ENCODE measurements at places on chromosomes 2 and 18.

- no peaks in the 10 kb centered on the region for H3K4me1 ChIP-seq
- DNase-seq: no peak
- no peaks in the 10 kb centered on the region for H3K36me3 ChIP-seq
- H3K27ac ChIP-seq: no peak overlapping the region
- no peak overlapping the region for H3K4me3 ChIP-seq
- H3K27me3 ChIP-seq: no peaks in the 10 kb centered on the region
These were observed 101.7 kb upstream of the ETAA1 start for GRCh38 chr2:67295406-67295805.

DNA sequence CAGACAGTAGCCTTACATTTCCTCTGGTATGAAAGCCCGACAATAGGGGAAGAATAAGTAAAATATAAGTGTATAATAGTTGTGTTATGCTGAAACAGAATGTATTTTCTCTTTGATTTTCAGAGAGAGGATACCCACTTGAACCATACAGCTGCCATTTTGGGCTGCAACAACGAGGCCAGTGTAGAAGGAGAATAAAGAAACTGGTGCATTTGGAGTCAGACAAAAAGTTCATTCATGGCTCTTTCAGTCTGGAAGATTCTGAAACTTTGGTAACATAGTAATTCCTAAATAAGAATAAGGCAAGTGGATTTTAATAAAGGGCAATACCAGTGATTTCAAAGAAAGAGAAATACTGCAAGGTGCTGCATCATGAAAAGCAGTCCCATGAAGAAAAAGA is 610.9 kb downstream of the LRP1B start:
- no peak for DNase-seq
- no peak overlapping the region for H3K4me3 ChIP-seq
- no peaks in the 10 kb centered on the region for H3K4me1 ChIP-seq
- H3K27ac ChIP-seq: no peak overlapping the region
- H3K36me3 ChIP-seq: no peaks in the 10 kb centered on the region

- H3K27me3 ChIP-seq: no peaks in the 10 kb centered on the region
- no peak overlapping the region for H3K4me3 ChIP-seq
- DNase-seq: no peak
These were observed 138.1 kb upstream of the CWC22 start for GRCh38 chr2:180145163-180145562.

DNA sequence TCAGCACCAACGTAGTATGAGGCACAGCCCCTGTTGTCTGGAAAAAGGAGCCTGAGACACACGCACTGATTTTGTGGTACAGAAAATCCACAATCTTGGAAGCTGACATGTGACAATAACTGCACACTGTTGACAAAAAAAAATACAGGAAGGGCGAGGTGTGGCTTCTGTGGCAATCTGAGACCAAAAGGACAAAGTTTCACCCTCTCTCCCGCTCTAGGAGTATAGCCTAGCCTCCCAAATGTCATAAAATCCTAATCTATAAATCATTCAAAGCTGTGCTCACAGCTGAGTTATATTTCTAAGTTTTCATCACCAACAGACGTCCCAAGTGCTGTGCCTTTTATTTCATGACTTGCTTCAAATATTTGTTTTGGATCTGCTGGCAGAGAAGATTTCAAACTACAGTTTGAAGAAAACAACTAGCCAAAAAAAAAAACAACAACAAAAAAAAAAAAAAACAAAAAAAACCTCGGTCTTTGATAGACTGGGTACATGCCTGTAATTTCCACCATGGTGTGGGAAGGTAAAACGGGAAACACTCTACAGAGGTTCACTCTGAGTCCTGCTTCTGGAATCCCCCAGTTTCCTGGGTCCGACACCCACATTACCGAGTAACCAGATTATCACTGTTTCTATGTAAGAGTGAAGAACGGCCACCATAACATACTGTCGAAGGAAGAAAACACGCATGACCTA is 61.0 kb downstream of the C2orf76 start:
- no peaks in the 10 kb centered on the region for H3K36me3 ChIP-seq
- H3K27ac ChIP-seq: no peak overlapping the region
- H3K27me3 ChIP-seq: no peaks in the 10 kb centered on the region
- peaks cover 1% of the 10 kb centered on the region for H3K4me1 ChIP-seq

GRCh38 chr2:42300527-42300926 is 60.5 kb downstream of the COX7A2L start:
- no peaks in the 10 kb centered on the region for H3K4me1 ChIP-seq
- no peak for DNase-seq
- no peak overlapping the region for H3K27ac ChIP-seq
- no peaks in the 10 kb centered on the region for H3K36me3 ChIP-seq
- no peak overlapping the region for H3K4me3 ChIP-seq
- no peaks in the 10 kb centered on the region for H3K27me3 ChIP-seq

GRCh38 chr2:104434966-104435365 is 418.9 kb upstream of the POU3F3 start:
- no peaks in the 10 kb centered on the region for H3K4me1 ChIP-seq
- H3K4me3 ChIP-seq: no peak overlapping the region
- no peaks in the 10 kb centered on the region for H3K36me3 ChIP-seq
- no peak overlapping the region for H3K27ac ChIP-seq
- H3K27me3 ChIP-seq: no peaks in the 10 kb centered on the region

GRCh38 chr2:14524041-14524802 is 108.3 kb upstream of the LRATD1 start:
- H3K4me1 ChIP-seq: no peaks in the 10 kb centered on the region
- no peaks in the 10 kb centered on the region for H3K36me3 ChIP-seq
- H3K4me3 ChIP-seq: no peak overlapping the region

DNA sequence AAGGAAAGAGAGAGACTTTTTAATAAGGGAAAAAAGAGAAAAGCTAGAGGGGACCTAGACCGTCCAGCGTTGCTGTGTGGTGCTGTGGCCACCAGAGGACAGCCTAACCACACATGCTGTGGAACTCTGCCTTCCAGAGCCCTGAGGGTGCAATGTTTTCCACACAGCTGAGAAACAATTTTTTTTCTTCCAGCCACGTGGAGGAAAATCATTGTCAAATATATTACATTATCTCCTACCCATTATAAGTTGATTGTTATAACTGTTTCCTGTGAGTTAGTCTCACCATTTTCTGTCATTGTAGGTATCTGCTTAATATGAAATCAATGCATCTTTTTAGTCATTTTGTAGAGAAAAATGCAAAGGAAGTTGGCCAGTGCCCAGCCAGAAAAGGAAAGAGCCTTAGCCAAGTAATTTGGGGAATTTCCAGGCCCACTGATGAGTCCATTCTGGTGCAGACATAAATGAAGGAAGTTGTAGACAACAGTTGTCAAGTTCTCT is 5.9 kb upstream of the MRPL19 start:
- H3K36me3 ChIP-seq: no peaks in the 10 kb centered on the region
- H3K27ac ChIP-seq: no peak overlapping the region
- H3K27me3 ChIP-seq: no peaks in the 10 kb centered on the region
- peaks cover 2% of the 10 kb centered on the region for H3K4me1 ChIP-seq

GRCh38 chr18:78133729-78134128 is 845.9 kb upstream of the SALL3 start:
- H3K4me3 ChIP-seq: no peak overlapping the region
- no peak for DNase-seq
- H3K27me3 ChIP-seq: no peaks in the 10 kb centered on the region
- H3K4me1 ChIP-seq: no peaks in the 10 kb centered on the region

GRCh38 chr2:149438330-149438960 is 108.1 kb downstream of the LYPD6 start:
- no peak overlapping the region for H3K4me3 ChIP-seq
- H3K4me1 ChIP-seq: no peaks in the 10 kb centered on the region
- H3K27me3 ChIP-seq: no peaks in the 10 kb centered on the region
- DNase-seq: no peak

DNA sequence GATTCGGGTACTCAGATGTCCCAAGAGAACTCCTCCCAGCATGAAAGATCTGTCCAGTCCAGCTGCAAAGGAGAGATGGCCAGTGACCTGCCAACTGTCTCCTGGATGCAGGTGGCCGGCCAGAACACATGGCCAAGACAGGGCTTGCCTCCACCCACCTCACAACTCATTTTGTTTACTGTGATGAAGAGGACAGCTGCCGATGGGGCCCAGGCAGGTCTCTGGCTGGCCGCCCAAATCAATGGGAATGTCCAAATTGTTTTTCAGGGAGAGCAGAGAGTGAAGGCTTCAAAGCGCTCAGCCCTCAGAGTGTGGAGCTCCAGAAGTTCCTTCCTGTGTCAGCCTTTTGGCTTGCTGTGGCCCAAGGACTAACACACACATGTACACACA is 41.9 kb downstream of the FOSL2 start:
- no peaks in the 10 kb centered on the region for H3K36me3 ChIP-seq
- peaks cover 3% of the 10 kb centered on the region for H3K4me1 ChIP-seq
- H3K4me3 ChIP-seq: no peak overlapping the region
- no peak overlapping the region for H3K27ac ChIP-seq
- DNase-seq: no peak

- no peak overlapping the region for H3K4me3 ChIP-seq
- DNase-seq: no peak
- H3K36me3 ChIP-seq: no peaks in the 10 kb centered on the region
- peaks cover 15% of the 10 kb centered on the region for H3K4me1 ChIP-seq
- no peak overlapping the region for H3K27ac ChIP-seq
These were observed 30.2 kb downstream of the ARHGAP25 start for GRCh38 chr2:68764806-68765311.
